Right atrium auricular region (tissue), 2 donors: ENCODE measurements at places on chromosomes 3 and 15.

DNA sequence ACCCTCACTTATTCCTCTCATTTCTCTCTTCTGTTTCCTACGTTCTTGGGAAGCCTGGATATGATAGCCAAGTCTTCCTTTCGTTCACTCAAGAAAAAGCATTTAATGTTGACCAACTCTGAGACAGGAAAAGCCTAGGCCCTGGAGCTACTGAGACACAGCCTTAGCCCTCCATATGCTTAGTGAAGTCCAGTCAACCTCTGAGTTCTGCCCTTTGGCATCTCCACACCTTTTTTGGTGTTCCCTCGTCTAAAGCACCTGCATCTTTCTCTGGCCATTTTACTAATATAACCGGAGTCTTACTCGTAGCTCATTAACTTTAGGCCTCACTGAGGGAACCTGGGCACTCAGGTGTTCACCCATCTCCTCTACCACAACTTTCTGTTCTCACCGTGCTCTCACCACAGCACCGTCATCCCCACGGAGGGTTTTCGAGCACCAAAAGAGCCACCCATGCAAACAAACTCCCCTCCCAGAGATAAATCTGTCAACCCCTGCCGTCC is 632 bp downstream of the MTHFS start:
- no peak for DNase-seq

- DNase-seq: no peak
These were observed 36.6 kb downstream of the PSTPIP1 start for GRCh38 chr15:77031376-77032050.

DNA sequence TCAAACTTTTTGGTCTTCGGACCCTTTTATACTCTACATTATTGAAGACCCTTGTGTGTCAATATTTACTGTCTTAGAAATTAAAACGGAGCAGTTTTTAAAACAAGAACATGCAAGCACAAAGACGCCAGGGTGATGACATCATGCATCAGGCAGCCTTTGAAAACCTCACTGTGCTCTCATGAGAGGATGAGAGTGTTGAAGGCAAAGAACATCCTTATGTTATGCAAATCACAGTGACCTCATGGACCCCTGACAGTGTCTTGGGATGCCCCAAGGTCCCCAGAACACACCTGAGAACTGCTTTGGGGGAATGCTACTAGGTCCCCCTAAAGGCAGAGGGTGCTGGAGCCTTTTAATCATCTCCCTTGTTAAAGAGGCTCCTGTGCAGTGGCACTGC is 51.6 kb downstream of the CHDH start:
- DNase-seq: no peak

DNA sequence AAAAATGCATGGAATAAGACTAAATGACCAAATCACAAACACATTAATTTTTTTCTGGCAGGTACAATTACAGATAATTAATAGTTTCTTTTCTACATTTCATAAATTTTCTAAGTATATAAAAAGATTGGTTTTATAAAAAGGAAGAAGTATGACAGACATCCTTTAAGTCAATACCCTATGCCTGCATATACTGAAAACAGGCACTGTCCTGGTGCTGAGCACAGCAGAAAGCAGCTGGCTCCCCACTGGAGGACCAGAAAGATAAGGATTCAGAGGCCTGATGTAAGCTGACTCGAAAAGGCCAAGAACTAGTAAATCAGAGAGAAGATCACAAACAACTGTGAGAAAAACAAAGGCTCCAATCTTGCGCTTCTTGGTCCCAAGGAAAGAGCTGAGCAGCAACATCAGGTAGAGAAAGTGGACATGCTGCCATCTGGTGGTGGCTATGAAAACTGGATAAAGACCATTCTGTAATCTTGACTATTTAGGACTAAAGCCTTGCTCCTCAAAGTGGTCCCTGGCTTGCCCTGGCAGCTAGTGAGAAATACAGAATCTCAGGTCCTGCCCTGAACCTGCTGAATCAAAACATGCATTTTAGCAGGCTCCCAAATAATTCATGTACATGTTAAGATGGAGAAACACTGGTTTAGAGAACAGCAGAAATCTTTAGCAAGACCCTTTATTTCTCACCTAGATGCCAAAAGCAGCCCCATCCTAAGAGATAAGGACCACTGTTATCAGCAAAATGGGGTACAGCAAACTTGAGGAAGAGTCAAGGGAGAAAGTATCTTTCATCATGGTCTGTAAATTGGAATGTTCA is 76.0 kb downstream of the TRANK1 start:
- no peak for DNase-seq

DNA sequence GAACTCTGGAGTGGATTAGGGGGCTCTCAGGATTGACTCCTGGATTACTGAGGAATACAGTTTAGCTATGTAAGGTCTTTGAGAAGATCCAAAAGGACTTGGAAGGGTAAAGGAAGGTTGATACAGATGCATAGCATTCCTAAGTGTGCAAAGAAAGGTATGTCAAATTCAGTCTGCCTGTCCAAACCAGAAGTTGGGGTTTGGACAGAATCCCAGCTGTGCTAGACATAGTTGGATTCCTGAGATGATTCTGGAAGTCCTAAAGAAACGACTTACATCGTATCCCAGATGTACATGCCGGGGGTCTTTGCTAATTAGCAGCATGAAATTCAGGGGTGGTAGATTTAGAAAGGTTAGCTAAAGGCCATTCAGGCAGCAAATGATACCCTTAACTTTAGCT is 97.7 kb upstream of the TSPAN3 start:
- no peak for DNase-seq

GRCh38 chr15:78306176-78306774 is 6.9 kb upstream of the SKIC8 start:
- no peak for DNase-seq

DNA sequence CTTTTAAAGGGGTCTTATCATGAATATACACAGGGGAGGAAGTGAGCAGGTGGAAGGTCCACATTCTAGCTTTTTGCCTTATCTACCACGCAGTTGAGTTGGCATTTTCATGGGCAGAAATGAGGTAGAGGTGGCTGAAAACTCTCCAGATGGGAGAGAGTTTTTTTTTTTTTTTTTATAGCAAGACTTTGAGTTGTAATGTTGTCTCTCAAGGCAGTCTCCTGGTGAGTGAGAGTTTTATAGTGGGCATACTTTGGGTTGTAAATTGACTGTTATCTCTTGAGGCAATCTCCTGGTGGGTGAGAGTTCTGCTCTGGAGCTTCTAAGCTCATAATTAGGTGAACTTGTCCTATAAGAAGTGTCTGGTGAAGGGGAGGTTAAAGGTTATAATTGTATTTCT is 191.7 kb upstream of the NAALADL2 start:
- no peak for DNase-seq

DNA sequence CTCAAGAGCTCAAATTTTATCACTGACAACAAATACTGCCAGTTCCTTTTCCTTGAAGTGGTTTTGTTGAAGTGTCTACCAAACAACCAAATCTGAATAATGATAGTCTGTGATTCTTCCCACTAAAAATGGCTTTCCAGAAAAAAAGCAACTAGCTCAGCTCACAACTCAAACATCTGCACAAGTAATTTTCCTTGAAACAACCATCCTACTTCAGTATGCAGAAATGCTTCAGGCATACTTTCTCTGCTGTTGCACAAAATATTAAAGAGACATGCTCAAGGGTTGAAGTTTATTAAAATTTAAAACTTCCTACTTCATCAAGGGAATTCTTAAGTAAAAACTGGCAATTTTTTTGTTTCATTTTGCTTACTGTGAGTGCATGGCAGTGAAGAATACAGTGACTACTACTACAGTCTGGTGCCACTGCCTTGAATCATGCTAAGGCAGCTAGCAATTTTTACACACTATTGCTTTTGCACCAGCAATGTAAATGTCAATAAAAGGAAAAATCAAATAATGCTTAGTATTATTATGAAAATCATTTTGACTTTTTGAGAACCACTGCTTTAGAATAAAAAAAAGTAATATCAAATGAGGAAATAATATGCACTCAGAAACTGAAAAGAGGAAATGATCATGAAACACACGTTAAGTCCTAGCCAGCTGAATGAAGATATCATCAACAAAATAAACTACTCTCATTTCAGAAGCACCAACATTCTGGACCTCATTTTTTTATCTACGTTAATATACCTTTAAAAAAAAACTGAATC is 33.6 kb downstream of the VPS13C start:
- DNase-seq: no peak

- no peak for DNase-seq
These were observed 227.5 kb upstream of the KCNMB2 start for GRCh38 chr3:178308771-178309170.

DNA sequence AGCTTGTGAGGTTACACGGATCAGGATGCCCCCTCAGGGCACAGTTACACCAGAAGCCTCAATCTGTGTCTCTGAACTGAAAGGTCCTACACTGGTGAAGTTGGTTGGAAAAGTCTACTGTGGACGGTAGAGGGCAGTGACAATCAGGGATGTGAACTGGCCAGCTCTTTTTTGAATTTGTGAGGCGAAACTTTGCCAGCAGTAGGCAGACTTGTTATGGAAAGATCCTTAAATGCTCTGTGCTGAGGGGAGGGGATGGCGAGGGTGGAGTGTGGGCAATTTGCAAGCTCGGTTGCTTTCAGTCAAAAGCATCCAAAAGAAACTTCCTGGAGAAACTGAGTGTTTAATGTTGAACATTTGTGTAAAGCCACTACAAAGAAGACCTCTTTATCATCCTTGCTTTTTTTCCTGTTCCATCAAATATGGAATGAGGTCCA is 127.4 kb upstream of the ABHD17C start:
- DNase-seq: no peak

GRCh38 chr3:10299679-10300078 is 6.9 kb upstream of the GHRL start:
- no peak for DNase-seq

DNA sequence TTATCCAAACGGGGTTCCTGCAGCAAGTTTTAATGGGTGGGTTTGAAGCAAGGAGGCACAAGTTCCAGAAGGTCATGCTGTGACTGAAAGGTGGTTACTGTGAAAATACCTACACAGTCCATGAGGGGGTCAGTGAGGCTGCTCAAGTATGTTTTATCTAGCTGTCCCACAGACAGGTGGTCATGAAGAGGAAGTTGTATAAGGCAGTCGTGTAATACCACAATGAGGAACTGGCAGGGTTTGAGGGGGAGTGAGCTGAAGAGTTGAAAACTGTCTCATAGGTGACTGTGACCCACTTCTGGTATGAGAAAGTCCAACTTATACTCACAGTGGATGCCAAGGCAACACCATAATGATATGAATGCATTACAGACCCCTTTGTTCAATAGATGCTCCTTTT is 856.8 kb downstream of the OTOL1 start:
- DNase-seq: no peak

DNA sequence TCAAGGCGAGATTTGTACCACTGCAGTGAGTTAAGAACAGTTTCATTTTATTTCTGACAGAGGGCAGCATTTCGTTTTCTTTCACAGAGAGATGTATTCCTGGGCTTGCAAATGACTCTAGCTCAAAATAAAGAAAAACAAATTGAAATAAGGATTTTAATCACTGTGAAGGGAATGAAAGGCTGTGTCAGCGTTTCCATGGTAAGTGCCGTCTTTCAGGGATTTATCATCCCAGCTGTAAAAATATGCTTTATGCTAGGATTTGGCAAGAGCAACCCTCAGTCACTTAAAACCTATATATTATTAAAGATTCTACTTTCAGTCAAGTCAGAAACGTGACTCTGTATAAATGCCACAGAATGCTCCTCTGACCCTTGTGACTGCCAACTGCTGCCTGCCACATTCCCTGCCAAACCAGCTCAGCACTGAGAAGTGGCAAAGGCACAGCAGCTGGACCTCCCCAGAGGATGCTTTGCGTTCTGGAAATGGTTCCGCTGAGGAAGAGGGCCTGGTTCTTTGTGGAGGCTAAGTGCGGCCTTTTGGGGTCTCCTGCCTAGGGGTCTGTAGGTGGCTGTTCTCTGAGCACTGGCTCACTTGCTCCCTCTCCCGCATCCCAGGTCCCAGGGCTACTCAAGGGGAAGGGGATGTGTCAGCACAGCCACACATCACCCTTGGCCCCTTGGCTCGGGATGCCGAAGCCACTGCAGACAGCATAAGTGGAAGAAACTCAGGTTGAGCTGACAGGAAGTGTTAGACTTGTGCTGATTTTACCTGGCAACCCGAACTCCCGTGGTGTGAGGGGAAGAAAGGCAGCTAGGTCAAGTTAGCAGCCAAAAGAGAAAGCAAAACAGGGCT is 56.6 kb upstream of the POMGNT2 start:
- DNase-seq: no peak

DNA sequence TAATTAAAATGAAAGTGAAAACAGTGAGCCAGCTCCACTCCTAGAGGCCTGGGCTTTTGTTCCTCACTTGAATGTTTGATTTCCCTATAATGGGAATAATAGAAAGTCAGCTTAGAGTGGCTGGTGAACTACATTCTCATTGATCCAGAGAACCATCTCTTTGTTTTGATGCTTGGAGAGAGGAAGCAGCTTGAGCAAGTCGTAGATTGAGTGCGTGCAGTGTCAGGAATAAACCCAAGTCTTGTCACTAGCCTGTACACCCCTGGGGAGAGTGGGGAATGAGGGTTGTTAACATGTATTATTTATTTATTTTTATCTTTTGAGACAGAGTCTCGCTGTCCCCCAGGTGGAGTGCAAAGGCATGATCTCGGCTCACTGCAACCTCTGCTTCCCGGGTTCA is 885 bp upstream of the LSG1 start:
- DNase-seq: no peak

DNA sequence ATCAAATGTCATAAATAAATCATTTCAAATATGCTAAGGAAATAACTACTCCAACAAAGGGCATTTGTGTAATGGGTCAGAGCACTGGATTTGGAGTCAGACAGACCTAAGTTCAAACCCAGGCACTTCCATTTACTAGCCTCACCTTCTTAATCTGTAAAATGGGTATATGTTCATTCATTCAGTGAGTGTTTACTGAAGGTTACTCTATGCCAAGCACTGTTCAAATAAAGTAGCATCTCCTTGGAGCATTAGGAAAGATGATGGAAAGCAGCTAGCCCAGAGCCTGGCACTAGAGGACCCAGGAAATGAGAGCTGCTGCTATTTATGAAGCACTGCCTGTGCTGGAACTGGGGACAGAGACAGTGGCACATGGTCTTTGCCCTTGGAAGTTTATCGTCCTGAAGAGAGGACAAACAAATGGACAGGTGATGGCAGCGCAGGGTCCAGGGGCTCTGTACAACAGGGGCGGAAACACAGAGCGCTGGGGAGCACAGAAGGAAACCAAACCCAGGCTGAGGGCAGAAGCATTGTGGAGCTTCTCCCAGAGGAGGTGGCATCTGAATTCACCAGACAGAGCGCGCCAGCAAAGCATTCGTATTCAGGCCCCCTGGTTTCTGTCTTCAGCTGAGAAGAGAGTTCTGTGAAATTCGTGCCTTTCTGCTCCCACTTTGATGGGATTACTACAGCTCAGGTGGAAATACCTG is 19.0 kb downstream of the TM4SF4 start:
- DNase-seq: no peak

GRCh38 chr3:196603683-196604082 is 35.2 kb downstream of the FBXO45 start:
- DNase-seq: no peak

- DNase-seq: no peak
These were observed 104.7 kb downstream of the IQSEC1 start for GRCh38 chr3:12968541-12968940.

GRCh38 chr3:196044513-196044912 is 37.4 kb downstream of the TFRC start:
- DNase-seq: no peak
